Natural killer cell treated with Interleukin-12 subunit alpha and Interleukin-12 subunit beta and Interleukin-15 and Interleukin-18, amount 100 ng/mL, for 72 hours (primary cell): ENCODE measurements at places on chromosomes 6 and 20. TPM values are rescaled to one million over a fixed set of nuclear protein-coding genes. Genes with fewer than 3 reads are reported as not detected.

VTA1 gene
- total RNA-seq, result 32.6 TPM

C6orf118 gene
- not detected for total RNA-seq

PXDC1 gene
- 2.3 TPM for total RNA-seq

THBD gene
- total RNA-seq, result 0.33 TPM

MOXD1 gene
- not detected for total RNA-seq

LAMA4 gene
- not detected for total RNA-seq

BIRC7 gene
- total RNA-seq, result not detected

DNA sequence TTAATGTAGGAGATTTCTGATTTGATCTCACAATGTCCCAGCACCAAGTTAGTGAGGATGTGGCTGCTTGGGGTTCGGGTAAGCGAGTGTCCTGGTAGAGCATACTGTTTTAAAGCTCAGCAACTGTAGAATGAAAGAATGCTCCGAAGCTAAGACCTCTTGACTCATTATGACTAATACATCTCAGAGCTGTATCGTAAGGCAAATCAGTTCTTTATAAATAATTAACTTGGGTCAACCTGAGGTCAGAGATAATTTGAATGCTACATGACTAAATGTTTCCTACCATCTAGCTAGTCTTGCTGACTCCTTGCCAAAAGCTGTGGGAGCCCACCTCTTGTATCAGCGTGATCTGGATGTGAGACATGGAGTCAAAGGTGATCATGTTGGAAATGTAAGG, 128.8 kb upstream of the PDE7B start:
- no peak for DNase-seq
- peaks cover 12% of the 10 kb centered on the region for H3K36me3 ChIP-seq
- peaks cover 3% of the 10 kb centered on the region for H3K27me3 ChIP-seq
- H3K4me3 ChIP-seq, result no peak overlapping the region
- H3K27ac ChIP-seq, result no peak overlapping the region
- H3K4me1 ChIP-seq, result no peaks in the 10 kb centered on the region

- H3K4me3 ChIP-seq, result peak overlapping the region; percentile 97
- peaks cover 75% of the 10 kb centered on the region for H3K4me1 ChIP-seq
- H3K27me3 ChIP-seq, result no peaks in the 10 kb centered on the region
- peak overlapping the region; percentile 98 for H3K27ac ChIP-seq
- H3K36me3 ChIP-seq, result peaks cover 76% of the 10 kb centered on the region
- peak; percentile 85 for DNase-seq
Observed at GRCh38 chr6:32852844-32853540, 512 bp downstream of the TAP1 start.

DNA sequence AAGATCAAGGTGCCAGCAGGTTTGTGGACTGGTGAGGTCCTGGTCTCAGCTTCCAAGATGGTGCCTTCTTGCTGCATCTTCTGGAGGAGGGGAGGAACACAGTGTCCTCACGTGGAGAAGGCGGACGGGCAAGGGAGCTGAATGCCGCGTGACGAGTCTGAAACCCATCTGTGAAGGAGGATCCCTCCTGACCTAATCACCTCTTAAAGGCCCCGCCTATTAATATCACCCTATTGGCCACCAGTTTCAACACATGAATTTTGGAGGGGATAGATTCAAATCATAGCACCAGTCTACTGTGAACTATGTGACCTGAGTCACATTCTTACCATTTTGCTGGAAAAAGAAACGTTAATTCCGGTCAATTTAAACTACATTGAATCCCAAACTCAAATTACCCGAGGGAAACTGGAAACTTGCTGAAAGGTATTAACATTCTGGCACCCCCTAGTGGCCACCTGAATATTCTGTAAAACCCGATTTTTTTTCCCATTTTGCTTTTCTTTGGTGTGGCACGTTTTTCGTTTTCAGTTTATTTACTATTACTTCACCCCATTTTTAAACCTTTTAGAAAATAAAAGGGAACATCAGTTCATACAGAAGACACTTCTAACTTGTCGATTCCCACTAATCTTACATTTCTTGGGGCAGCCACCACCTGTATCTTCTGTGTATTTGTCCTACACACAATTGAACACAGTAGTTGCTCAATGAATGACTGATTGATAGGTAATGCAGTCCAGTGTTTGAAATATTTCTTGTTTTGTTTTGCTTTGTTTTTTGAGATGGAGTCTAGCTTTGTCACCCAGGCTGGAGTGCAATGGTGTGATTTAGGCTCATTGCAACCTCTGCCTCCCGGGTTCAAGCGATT, 17.9 kb upstream of the CCDC170 start:
- peaks cover 5% of the 10 kb centered on the region for H3K4me1 ChIP-seq
- no peaks in the 10 kb centered on the region for H3K36me3 ChIP-seq
- H3K27ac ChIP-seq, result peak overlapping the region; percentile 27
- H3K4me3 ChIP-seq, result peak overlapping the region; percentile 48
- H3K27me3 ChIP-seq, result no peaks in the 10 kb centered on the region

DNA sequence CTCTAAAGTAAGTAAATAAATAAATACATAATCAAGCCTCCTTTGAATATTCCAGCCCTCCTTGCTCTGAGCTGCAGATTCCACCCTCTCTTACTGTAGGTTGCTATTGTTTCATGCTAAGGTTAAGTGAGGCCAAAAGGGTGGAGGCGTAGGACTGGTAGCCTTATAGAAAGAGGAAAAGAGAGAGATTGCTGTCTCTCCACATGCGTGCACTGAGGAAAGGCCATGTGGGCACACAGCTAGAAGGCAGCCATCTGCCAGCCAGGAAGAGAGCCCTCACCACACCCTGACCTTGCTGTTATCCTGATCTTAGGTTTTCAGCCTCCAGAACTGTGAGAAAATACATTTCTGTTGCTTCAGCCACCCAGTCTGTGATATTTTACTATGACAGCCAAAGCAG, 87.4 kb upstream of the SHLD1 start:
- H3K27ac ChIP-seq, result no peak overlapping the region
- DNase-seq, result no peak
- H3K4me1 ChIP-seq, result no peaks in the 10 kb centered on the region
- no peaks in the 10 kb centered on the region for H3K36me3 ChIP-seq
- no peak overlapping the region for H3K4me3 ChIP-seq
- H3K27me3 ChIP-seq, result no peaks in the 10 kb centered on the region

DNA sequence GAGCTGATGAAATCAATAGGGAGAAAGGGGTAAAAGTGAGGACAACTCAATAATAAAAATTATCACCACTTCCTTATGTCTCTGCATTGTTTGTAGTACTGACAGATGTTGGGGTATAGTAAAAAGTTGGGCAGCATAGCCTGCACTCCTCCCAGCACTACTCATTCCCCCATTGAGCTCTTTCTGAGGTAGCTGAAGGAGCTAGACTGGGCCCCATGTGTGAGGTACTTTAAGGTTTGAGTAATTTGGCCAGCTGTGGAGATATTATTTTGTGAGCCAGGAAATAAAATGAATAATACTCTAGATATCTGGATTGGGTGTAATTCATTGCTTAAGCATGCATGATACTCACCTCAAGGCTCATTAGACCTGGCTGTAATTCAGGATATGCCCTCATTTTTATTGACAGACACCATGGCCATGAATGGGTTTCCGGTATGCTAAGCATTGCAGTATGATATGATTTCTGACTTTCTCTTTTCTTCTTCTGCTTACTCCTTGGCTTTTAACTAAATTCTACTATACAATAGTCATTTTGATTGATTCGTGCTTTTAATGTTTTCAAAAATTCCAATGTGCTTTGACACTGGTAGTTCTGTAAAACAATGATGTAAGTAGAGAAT, 283.9 kb upstream of the RIMS1 start:
- no peaks in the 10 kb centered on the region for H3K27me3 ChIP-seq
- no peak for DNase-seq
- no peaks in the 10 kb centered on the region for H3K36me3 ChIP-seq

DNA sequence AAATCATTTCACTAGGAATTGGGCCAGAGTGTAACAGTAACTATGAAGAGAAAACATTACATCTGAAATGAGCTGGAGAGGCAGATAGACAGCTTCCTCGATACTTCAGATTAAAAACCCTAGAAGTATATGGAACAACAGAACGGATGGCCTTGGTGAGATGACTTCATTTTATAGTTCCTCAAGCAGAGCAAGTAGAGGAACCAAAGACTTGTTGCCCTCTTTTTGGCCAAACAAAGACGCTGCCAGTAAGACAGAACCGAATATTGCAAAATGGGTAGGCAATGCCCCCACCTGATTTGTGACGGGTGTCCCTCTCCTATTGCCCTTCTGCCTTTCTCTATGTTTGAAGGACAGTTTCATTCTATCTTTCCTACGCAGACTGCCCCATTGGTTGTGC, 53.5 kb downstream of the AGPAT4 start:
- H3K4me1 ChIP-seq, result peaks cover 47% of the 10 kb centered on the region
- H3K27ac ChIP-seq, result no peak overlapping the region
- H3K4me3 ChIP-seq, result no peak overlapping the region
- H3K36me3 ChIP-seq, result peaks cover 15% of the 10 kb centered on the region
- H3K27me3 ChIP-seq, result no peaks in the 10 kb centered on the region
- no peak for DNase-seq

GRCh38 chr20:63461104-63461763, 11.2 kb downstream of the KCNQ2 start:
- H3K4me3 ChIP-seq, result no peak overlapping the region
- H3K27me3 ChIP-seq, result peaks cover 6% of the 10 kb centered on the region
- DNase-seq, result no peak
- H3K27ac ChIP-seq, result no peak overlapping the region

DNA sequence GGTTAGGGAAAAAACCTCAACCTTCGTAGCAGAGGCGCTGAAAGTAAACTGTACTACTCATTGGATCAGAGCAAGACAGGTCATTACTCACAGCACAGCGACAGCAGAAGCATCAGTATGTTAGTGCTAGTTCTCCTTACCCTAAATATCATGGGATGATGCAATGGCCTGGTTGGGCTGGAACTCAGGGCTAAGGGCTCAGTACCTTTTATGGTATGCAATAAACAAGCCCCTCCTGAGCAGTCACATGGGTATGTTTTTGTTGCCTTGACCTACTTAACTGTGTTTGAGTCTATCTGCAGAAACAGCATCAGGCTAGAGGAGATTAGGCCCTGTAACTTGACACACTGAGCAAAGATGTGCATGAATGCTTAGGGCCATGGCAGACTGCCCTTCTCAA, 369.4 kb upstream of the IMPG1 start:
- no peak for DNase-seq
- H3K27ac ChIP-seq, result no peak overlapping the region
- no peaks in the 10 kb centered on the region for H3K27me3 ChIP-seq

DNA sequence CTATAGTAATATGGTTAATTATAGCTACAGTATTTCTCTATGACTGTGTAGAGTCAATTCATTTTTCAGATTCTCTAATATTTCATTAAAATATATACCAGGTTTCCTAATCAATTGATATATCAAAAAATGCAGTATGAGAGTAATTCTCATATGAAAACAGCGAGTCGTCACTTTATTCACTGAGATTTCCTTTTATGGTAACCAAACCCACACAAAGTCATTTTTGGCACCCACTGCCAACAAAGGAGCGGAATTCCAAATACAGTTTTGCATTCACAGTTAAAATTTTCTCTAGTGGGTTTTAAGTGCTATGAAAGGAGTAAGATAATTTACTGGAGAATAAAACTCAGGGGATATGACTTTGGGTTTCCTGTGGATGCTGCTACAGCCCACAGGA, 163.8 kb downstream of the HIVEP2 start:
- peaks cover 24% of the 10 kb centered on the region for H3K4me1 ChIP-seq
- H3K27me3 ChIP-seq, result no peaks in the 10 kb centered on the region
- no peak for DNase-seq

- H3K27ac ChIP-seq, result no peak overlapping the region
- no peaks in the 10 kb centered on the region for H3K36me3 ChIP-seq
- H3K4me3 ChIP-seq, result no peak overlapping the region
- H3K4me1 ChIP-seq, result peaks cover 13% of the 10 kb centered on the region
- DNase-seq, result no peak
- peaks cover 7% of the 10 kb centered on the region for H3K27me3 ChIP-seq
Observed at GRCh38 chr6:157978021-157978783, 3.5 kb upstream of the SYNJ2 start.

- DNase-seq, result peak; percentile 66
- H3K27ac ChIP-seq, result peak overlapping the region; percentile 91
- no peaks in the 10 kb centered on the region for H3K27me3 ChIP-seq
- H3K4me3 ChIP-seq, result peak overlapping the region; percentile 93
- peaks cover 34% of the 10 kb centered on the region for H3K4me1 ChIP-seq
Observed at GRCh38 chr20:46089167-46089416, 670 bp downstream of the NCOA5 start.

DNA sequence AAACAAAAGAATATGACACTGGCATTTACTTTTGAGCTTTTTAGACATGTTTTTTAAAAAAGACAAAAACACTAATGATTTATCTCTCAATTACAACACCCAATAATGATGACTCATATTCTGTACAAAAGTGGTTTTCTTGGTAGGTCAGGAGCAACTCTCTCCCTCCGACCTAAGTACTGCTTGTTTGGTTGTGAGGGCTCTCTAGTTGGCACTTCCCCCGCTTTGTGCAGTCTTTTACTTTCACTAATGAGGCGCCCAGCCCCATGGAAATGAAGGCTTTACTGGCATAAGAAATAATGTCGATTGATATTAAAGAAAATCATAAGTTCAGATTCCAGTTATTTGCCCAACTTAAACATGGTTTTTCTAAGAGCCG, 1.3 kb downstream of the KPNA5 start:
- H3K4me3 ChIP-seq, result peak overlapping the region; percentile 91
- peaks cover 12% of the 10 kb centered on the region for H3K36me3 ChIP-seq

DNA sequence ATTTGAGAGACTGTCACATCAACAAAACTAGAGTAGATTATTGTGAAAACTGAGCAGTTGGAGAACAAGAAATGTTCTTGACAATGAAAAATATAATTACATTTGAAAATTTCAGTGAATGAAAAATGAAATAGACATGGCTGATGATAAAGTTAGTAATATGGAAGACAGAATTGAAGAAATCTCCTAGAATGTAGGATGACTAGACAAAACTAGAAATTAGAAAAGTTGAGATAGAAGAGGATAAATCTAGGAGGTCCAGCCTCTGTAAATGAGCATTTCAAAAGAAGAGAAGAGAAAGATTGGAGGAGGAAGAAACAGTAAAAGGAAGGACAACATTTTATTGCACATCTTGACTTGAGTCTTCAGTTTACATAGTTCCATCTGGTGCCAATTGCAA, 178.7 kb downstream of the NFATC2 start:
- peak overlapping the region; percentile 0 for H3K4me3 ChIP-seq
- DNase-seq, result no peak
- H3K4me1 ChIP-seq, result peaks cover 24% of the 10 kb centered on the region
- no peaks in the 10 kb centered on the region for H3K27me3 ChIP-seq

- H3K4me3 ChIP-seq, result no peak overlapping the region
- no peaks in the 10 kb centered on the region for H3K4me1 ChIP-seq
- no peak overlapping the region for H3K27ac ChIP-seq
- H3K36me3 ChIP-seq, result peaks cover 4% of the 10 kb centered on the region
- DNase-seq, result no peak
- no peaks in the 10 kb centered on the region for H3K27me3 ChIP-seq
Observed at GRCh38 chr6:51166914-51167313, 348.2 kb downstream of the TFAP2B start.

- H3K27me3 ChIP-seq, result peaks cover 14% of the 10 kb centered on the region
- peaks cover 17% of the 10 kb centered on the region for H3K36me3 ChIP-seq
- no peak for DNase-seq
Observed at GRCh38 chr6:137171824-137172733, 1.4 kb downstream of the IL22RA2 start.

DNA sequence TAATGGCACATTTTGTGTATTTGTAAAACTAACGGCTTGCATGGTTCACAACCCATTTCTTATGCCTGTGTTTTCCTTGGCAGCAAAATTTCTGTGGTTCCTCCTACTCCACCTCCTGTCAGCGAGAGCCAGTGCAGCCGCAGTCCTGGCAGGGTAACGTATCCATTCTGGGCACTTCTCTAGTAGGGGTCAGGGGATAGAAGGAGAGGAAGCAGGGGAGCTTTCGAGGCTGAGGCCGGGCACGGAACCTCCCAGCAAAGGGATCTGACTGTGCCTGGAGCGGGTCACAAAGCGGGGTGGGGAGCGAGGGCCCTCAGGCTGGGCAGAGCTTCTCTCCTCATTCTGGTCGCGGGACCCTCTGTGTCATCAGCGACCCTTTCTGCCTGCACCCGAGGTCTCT, 58.4 kb downstream of the SYTL3 start:
- H3K4me1 ChIP-seq, result peaks cover 35% of the 10 kb centered on the region
- no peaks in the 10 kb centered on the region for H3K27me3 ChIP-seq
- peak overlapping the region; percentile 41 for H3K27ac ChIP-seq
- H3K4me3 ChIP-seq, result no peak overlapping the region
- DNase-seq, result no peak
